Activated naive CD8-positive, alpha-beta T cell treated with anti-CD3 and anti-CD28 coated beads for 36 hours (primary cell): ENCODE measurements at places on chromosomes 1 and 21. TPM values are rescaled to one million over a fixed set of nuclear protein-coding genes. Genes with fewer than 3 reads are reported as not detected.

Gene RGS7
- total RNA-seq = not detected

Gene RPTN
- not detected for total RNA-seq

Gene SLAMF6
- 48.1 TPM for total RNA-seq

DNA sequence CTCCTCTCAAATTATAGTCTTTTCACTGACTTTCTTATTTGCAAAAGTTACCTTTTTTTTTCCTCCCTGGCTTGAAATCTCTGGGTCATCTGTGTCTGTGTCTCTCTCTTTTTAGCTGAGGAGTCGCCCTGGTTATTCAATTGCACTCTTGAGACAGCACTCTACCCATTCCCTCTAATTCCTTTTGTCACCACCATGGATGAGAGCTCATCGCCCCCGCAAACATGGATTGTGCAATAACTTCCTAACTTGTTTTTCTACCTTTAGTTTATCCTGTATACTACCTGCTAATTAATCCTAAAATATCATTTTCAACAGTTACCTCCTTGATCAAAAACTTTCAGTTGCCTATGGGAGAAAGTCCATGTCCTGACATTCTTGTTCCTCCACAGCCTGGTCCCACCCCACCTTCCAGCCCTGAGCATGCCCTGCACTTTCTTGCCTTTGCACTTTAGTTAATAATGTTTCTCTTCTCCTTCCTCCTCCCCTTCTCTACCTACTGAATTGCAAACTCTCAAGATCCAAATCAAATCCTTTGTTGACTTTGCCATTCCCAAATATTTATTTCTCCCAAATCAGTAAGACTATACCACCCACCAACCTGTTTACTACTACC, 110.4 kb upstream of the MAGI3 start:
- peaks cover 23% of the 10 kb centered on the region for H3K27me3 ChIP-seq
- H3K4me1 ChIP-seq = no peaks in the 10 kb centered on the region
- H3K27ac ChIP-seq = no peak overlapping the region
- H3K36me3 ChIP-seq = no peaks in the 10 kb centered on the region
- no peak for DNase-seq
- H3K4me3 ChIP-seq = no peak overlapping the region
